ENCODE measurements at places on chromosomes 3 and 15.

DNA sequence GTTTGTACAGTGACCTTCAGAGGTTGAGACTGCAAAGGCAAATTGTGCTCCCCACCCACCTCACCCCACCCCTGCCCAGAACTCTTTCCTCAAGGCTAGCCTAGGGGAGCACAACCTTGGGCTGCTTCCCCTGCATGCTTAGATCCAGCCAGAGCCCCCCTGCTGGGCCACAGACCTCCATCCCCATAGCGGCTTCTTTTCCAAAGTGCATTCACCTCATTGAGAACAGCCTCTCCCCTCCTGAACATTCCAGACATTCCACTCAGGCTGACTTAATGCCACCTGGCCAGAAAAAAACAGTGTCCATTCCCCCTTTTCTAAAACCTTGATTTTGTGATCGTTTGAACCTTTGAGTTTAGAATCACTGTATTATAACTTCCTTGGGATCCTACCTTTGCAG lies 124.4 kb upstream of the TOPAZ1 start:
- DNase-seq = no peak

DNA sequence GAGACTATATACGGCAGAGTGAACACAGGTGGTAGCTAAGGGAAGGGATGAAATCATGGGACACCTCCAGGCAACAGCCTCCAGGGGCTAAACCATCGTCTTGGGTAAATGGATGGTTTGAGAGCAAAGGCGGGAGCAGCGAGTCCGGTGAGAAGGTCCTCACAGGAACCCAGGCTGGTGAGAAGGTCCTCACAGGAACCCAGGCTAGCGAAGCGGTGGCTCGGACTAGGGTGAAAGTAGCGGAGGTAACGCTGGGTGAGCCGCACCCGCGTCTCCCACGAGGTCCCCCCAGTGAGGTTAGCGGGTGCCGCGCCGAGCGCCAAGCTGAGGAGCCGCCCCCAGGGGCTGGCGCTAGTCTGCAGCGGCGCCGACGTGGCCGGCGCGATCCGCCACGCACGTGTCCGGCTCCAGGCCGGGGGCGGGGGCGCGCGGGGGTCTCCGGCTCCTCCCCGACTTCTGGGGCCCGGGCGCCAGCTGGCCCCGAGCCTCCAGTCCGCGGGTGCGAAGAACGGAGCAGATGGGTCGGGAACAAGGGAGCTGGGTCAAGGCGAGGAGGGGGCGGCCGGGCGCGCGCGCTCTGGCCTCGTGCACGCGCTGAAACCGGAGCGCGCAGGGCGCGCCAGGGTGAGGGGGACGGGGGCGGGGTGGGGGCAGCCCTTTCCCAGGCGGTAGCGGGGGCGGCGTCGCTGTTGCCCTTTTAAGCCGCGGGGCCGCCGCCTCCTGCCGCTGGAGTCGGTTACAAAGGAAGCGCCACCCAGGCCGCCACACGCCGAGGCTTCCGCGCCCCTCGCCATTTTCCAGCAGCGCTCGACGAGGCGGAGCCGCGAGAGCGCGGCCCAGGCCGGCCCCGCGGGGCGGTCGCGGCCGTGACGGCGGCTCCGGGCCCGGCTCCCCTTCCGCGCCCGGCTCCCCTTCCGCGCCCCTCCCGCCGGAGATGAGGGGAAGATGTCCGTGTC lies at the start of gene UBE2Q2:
TSS of gene UBE2Q2 (plus strand) at position 726 of the 956 bp plus-strand sequence. CDS start at position 946, 220 bp downstream.
- DNase-seq = peak; percentile 43

DNA sequence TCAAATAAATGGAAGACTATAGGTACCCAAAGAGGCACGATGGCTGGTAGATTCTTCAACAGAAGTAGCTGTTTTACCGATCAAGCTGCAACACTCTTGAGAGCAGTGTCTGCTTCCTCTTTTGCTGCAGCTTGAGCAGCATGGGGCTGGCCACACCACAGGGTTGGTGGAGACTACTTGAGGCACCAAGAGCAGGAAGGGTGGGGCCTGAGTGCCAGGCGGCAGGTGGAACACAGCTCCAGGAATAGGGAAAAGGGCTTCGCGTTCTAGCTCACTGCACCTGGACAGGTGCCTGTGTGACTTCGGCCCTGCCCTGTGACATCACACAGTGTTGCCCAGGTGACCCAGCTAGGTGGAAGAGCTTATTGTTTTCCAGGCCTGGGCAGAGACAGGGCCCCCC lies at the start of gene CCDC33:
TSS of gene CCDC33 (plus strand) at position 365 of the 400 bp plus-strand sequence. CDS start 394 bp downstream, outside the sequence.
- DNase-seq = peak; percentile 5

DNA sequence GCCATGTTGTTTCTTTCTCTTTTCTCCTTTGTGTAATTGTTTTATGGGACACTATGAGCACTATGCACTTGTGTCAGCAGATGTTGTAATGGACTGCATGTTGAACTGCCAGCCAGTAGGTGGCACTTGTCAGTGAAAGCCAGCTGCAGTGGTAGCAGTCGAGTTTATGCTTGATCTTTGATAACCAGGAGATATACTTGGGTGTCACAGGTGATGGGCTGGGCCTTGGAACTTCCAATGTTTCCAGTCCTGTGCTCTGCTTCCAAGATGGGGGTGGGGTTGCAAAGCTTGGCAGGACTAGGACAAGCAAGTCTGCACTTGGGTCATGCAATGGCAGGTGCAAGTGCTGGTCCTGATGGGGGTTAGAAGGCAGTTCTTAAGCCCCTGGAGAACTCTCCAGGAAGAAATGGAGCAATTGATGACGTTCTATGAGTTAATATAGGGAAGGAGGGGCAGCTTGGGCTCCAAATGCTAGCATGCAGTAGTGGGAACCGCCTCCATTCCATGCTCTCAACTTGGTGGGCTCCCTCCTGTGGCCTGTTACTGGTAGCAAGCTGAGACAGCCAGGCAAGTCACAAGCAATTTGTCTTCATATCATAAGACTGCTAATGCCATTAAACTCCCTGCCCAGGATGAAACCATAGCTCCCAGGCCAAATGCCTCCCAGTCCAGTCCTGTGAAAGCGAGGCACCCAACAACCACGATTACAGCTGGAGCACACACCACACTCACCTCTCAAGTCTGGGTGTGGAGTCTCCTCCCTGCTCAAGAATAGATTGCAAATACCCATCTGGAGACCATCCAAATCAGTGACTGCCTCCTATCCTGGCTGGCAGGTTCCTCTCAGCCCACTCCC lies 287.2 kb downstream of the CGGBP1 start:
- peak; percentile 50 for DNase-seq

DNA sequence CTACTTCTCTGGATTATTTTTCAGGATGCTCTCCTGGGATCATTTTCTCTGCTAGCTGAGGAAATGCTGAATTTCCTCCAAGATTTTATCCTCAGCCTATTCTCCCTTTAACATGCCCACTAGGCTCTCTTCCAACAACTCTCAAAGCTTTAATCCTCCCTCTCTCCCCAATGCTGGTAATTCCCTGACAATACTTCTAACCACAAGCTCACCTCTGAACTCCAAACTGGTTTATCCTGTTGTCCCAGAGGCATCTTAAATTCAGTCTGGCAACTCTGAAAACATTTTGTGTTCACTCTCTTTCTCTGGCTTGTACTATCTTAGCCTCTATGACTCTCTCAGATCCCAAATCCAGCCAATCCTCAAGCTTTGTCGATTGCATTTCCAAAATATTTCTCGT lies 490.3 kb downstream of the MECOM start:
- no peak for DNase-seq

- no peak for DNase-seq
These were observed 466 bp downstream of the NFKBIZ start for GRCh38 chr3:101849714-101850245.

- DNase-seq = no peak
These were observed 76.6 kb upstream of the SNRPN start for GRCh38 chr15:24878153-24878552.

DNA sequence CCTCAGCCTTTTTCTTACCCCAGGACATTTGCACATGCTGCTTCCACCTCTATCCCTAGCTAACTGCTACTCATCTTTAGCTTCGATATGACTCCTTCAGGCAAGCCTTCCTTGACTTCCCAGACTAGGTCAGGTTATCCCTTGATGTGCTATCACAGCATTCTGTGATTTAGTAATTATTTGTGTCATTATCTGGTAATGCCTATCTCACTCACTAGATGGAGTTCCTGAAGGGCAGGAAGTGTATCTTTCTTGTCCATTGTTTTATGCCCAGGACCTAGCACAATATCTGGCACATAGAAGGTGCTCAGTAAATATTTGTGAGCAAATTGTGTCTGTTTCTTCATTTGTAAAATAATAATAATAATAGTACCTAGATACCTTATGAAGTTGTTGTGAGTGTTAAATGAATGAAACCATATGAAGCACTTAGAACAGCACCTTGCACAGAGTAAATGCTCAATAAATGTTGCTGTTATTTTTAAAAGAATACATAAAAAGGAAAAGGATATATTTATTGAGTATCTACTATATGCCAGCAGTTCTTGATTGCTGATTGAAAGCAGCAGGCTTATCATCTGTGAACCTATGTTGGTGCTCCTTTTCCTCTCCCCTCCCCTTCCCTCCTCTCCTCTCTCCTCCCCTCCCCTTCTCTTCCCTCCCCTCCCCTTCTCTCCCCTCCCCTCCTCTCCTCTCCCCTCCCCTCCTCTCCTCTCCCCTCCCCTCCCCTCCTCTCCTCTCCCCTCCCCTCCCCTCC lies 31.5 kb downstream of the SQOR start:
- no peak for DNase-seq

GRCh38 chr15:47870956-47871625 lies 153.8 kb downstream of the SEMA6D start:
- DNase-seq = no peak

GRCh38 chr3:178002113-178002512 lies 534.1 kb upstream of the KCNMB2 start:
- DNase-seq = no peak

GRCh38 chr15:39127151-39127790 lies 453.6 kb upstream of the THBS1 start:
- no peak for DNase-seq

DNA sequence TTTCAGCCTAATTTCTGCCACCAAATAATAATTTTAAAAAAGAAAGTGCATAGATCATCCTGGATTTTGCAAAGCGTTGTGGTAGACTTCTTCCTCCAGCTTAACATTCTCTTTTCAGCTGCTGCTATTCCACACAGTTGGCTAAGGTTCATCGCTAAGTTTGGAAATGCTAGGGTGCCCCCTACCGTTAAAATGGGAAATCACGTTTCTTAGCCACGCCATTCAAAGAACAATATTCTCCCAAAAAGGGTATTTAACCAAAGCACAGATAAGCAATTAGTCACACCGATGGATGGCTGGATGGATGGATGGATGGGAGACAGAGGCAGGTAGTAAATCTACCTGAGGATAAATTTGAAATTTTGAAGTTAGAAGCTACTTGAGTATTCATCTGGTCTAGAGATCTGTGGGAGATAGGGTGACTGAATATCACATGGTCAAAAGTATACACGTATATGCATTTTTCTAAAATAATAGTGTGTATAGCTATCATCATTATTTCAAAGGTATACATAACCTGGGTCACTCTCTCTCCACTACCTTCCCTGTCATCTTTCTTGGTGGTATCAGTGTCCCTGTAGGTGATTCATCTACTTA lies 67.2 kb downstream of the EFHB start:
- DNase-seq = peak; percentile 17

- DNase-seq = no peak
These were observed 54.0 kb downstream of the RUBCN start for GRCh38 chr3:197682713-197683112.

GRCh38 chr3:66386925-66387650 lies 113.7 kb downstream of the LRIG1 start:
- DNase-seq = no peak

DNA sequence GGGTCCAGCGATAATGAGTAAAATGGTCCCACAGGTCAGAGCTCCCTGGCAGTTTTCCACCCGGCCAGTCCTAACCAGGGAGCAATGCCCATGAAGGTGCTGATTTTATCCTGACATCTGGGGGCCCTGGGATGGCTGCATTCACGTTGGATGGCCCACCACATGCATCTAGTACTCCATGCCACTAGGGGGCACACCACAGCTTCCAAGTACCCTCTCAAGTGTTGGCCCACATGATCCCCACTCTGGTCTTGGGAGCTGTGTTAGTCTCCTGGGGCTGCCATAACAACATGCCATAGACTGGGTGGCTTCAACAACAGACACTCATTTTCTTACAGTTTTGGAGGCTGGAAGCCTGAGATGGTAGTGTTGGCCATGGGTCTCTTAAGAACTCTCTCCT lies 225.5 kb downstream of the SLCO3A1 start:
- DNase-seq = peak; percentile 38

- peak; percentile 61 for DNase-seq
These were observed 966 bp upstream of the PKM start for GRCh38 chr15:72231833-72232478.

DNA sequence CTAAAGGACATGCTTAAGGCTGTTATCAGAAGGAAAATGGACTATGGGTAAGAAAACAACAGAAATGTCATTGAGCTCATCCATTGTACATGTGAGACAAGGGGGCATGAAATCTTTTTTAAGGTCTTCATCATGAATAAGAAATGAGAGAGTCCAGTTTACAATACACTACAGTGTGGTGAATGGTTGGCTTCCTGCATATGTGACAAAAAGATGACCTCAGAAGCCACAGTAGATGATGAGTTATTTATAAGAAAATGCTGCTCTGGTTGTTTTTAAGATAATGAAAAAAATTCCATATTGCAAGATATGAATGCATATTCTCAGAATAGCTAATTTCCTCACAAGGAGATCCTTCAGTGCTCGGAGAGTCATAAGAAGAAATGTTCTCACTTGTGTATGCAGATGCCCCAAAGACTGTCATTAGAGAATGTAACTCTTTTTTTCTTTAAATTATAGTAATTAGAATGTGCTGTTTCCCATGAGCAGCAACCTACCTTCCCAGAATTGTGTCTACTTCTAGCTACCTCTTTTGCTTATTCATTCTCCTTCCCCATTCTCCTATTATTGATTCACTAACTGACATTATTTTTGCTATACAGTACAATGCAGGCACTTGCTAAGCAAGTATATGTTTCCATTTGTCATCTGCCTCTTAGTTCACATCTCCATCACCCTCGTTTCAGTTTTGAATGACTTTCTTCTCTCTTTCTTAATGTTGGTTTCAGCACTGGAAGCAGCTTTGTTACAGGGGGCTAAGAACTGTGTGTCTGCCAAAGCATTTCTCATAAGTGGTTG lies 152.0 kb upstream of the PEX5L start:
- no peak for DNase-seq

GRCh38 chr3:122013448-122013925 lies 8.6 kb downstream of the ILDR1 start:
- no peak for DNase-seq

DNA sequence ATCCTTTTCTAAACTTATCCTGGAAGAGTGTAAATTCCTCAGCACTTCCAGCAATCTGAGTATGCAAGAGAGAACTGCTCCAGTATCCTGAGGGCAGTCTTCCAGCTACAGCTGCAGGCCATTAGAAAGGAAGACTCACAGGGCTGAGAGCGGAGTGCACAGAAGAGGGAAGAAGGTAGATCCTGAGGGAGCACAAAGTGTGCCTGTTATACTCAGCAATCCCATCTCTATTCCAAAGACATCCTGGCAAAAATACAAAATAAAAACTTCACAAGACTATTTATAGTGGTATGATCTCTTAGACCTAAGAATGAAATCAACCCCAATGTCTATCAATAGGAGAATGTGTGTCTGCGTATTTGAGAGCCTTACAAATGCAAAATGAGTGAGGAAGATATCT lies 292.0 kb downstream of the ZIC1 start:
- no peak for DNase-seq

- peak; percentile 57 for DNase-seq
These were observed 14.4 kb upstream of the STARD5 start for GRCh38 chr15:81338170-81339007.

GRCh38 chr15:92011611-92012367 lies 158.3 kb downstream of the SLCO3A1 start:
- DNase-seq = peak; percentile 33
